ENCODE measurements at places on chromosomes 12 and 14.

GRCh38 chr12:128819293-128820144 lies 4.2 kb downstream of the SLC15A4 start:
- DNase-seq: no peak

DNA sequence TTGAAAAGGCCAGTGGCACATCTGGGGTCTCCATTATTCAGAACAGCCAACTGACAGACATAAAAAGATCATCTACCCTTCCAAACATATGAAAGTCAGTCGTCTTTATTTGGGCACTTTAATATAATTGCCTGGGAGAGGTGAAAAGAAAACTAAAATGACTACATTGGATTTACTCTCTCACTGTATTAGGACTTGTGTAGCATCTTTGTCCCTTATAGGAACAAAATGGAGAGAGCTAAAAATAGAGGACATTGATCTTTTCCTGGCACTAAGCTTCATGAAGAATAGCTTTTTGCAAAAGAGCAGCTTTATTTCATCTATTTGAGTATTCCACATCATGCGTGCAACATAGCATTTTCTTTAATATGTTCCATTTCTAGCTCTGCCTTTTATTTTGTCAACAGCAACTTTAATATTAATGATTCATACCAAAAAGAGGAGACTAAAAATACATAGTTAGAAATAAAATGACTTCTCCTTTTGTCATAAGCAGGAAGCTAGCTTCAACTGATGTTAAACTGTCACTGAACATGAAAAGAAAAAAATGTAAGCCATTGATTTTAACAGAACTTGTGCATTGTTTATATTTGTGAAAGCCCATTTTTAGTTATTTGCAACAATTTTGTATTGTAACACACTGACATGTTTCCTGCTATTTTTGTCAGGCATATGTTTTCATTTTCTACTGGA lies 254.6 kb downstream of the SEC23A start:
- no peak for DNase-seq

GRCh38 chr12:19201661-19202060 lies 72.1 kb downstream of the PLEKHA5 start:
- DNase-seq: no peak

- DNase-seq: no peak
Observed at GRCh38 chr12:57258977-57259970, 8.3 kb upstream of the STAC3 start.

DNA sequence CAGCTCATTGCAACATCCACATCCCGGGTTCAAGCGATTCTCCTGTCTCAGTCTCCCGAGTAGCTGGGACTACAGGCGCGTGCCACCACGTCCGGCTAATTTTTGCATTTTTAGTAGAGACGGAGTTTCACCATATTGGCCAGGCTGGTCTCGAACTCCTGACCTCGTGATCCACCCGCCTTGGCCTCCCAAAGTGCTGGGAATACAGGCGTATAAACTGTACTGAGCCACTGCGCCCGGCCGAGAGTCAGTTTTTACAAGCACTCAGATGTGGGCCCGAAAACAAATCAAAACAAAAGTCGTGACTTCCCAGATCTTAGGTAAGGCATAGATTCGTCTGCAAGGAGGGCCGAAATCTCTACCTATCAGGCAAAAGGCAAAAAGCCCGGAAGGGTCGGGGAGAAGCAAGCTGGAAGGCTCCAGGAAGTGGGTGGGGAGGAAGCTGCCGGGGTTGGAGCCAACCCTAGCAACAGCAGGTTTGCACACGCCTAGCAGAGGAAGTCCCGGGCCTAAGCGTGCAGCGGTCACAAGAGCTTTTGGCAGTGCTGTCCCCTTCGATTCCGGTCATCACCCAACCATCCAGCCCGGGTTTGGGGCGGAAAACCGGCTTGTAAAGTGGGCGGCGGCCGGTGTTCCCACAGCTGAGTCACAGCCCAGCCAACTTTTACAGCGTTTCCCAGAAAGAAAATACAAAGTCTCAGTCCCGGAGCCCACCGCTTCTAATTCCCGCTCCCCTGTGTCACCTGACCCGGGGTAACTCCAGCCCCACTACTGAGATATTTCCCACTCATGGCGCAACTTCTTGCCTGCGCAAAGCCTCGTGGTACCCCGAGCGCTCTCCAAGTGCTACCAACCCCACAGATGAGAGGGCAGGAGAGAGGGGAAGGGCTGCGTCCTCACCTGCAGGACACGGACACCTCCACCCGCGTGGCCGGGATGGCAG lies 583 bp downstream of the CPNE8 start:
- DNase-seq: peak; percentile 78

DNA sequence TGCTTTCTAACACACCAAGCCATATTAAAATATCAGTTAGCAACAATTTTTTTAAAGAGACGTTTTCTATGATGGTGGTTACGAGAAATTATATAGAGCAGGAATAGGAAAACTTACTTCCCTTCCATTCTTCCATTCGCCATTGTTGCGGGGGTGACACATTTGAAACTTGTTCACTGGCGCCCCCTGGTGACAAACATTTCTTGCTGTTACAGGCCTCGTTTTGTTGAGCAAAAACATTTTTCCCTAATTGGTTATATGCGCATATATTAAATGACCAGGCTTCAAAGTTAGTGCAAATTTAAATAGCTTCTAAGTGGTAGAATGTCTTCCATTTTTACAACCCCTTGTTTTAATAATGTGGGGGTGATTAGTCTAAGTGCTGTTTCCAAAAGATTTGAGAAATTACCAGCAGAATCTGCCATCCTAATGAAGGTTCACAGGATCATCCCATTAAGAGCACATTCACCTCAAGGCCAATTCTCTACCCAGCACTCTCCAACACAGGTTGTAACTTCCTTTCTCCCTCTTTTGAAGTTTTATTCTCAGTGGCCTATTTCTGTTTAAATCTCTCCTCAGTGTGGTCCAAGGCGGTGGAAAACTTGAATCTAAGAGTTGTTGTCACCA lies 1124.7 kb downstream of the FLRT2 start:
- DNase-seq: peak; percentile 1
